Activated CD4-positive, alpha-beta memory T cell treated with anti-CD3 and anti-CD28 coated beads for 36 hours (primary cell): ENCODE measurements at places on chromosomes 1 and 21. TPM values are rescaled to one million over a fixed set of nuclear protein-coding genes. Genes with fewer than 3 reads are reported as not detected.

HUNK gene
- total RNA-seq = 0.10 TPM

GRCh38 chr1:30406996-30407864, 316.2 kb downstream of the MATN1 start:
- no peaks in the 10 kb centered on the region for H3K4me1 ChIP-seq
- peaks cover 14% of the 10 kb centered on the region for H3K27me3 ChIP-seq
- no peak for DNase-seq
- no peak overlapping the region for H3K4me3 ChIP-seq
- H3K36me3 ChIP-seq = no peaks in the 10 kb centered on the region

- no peaks in the 10 kb centered on the region for H3K27me3 ChIP-seq
- no peak for DNase-seq
- no peaks in the 10 kb centered on the region for H3K36me3 ChIP-seq
- no peaks in the 10 kb centered on the region for H3K4me1 ChIP-seq
- H3K27ac ChIP-seq = no peak overlapping the region
These were observed 183.4 kb upstream of the PTBP2 start for GRCh38 chr1:96538111-96538641.

DNA sequence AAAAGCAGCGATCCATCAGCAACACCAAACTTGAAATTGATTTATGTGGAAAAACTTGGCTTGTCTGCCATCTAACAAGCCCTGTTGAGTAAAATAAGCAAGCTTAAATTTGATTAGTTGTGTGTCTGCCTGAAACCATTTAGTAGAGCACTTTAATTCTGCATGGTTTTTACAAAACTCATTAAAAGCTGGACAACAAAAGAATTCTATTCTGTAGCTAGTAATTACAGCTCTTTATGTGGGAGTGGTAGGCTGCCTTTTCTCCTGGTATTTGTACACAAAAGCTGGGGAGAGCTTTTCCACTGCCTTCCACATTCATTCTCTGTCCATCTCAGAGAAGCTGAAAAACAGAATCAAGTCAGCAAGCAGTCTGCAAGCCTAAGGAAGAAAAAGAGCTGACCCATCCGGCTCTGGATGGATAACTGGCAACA, 1.7 kb downstream of the ETS2 start:
- H3K27ac ChIP-seq = peak overlapping the region; percentile 23
- peaks cover 50% of the 10 kb centered on the region for H3K4me1 ChIP-seq
- no peak for DNase-seq
- H3K4me3 ChIP-seq = peak overlapping the region; percentile 87

- H3K27ac ChIP-seq = no peak overlapping the region
- H3K4me1 ChIP-seq = no peaks in the 10 kb centered on the region
- no peak for DNase-seq
- H3K27me3 ChIP-seq = no peaks in the 10 kb centered on the region
These were observed 25.5 kb downstream of the ROR1 start for GRCh38 chr1:63799307-63799706.

WNT2B gene
- 0.15 TPM for total RNA-seq

DNA sequence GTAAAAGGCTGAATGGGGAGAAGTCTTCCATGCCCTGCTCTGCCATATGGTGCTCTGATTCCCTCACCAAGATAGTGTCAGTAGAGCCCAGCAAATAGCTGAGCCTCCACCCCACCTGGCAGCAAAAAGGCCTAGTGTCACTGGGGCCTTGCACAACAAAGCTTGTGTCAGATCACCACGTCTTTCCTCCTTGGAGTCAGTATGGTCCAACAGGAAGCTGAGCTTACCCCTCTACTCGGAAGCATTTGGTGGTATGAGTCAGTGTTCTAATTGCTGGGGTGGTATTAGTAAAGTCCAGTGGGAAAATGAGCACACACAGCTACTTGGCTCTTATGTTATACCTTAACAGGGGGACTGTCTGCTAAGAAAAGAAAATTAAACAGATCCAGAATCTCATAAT, 18.7 kb upstream of the RRP15 start:
- peaks cover 12% of the 10 kb centered on the region for H3K27me3 ChIP-seq
- no peaks in the 10 kb centered on the region for H3K4me1 ChIP-seq
- no peak overlapping the region for H3K4me3 ChIP-seq
- no peaks in the 10 kb centered on the region for H3K36me3 ChIP-seq
- no peak overlapping the region for H3K27ac ChIP-seq
- DNase-seq = no peak

DNA sequence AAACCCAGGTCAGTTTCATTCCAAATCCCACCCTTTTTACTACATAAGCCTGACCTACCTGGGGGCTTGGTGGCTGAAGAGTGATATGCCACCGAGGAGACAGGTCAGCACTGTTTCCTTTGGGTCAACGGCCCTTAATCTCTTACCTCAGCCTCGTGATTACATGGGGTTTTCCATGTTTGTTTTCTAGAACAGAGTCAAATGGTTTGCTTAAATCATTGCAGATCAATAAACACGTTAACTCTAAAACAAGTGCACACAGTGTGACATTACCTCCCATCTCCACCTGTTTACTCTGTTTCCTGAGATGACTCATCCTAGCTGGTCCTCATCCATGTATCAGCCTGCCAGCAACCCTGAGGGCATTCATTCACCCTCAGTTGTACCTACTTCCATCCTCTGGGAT, 40.8 kb upstream of the TP53BP2 start:
- no peaks in the 10 kb centered on the region for H3K4me1 ChIP-seq
- H3K36me3 ChIP-seq = no peaks in the 10 kb centered on the region
- no peak overlapping the region for H3K27ac ChIP-seq
- no peaks in the 10 kb centered on the region for H3K27me3 ChIP-seq
- H3K4me3 ChIP-seq = no peak overlapping the region

DNA sequence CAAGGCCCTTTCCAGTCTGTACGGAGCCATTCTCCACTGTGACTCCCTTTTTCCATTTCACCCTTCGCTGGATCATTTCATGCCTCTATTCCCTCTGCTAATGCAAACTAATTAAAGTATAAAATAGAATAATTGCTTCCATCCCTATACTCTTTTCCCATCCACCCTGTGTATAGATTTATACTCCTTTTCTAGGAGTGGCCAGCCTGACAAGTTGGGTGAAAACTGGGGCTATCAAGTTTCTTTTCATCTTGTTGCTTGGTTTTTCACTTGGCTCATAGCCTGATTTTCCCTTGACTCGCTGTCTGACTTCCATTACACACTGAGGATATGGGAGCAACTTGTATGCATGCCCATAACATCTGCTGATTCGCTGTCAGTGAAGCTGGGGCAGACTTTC, 107.0 kb downstream of the PLXNA2 start:
- H3K27ac ChIP-seq = no peak overlapping the region
- no peak overlapping the region for H3K4me3 ChIP-seq
- no peaks in the 10 kb centered on the region for H3K36me3 ChIP-seq

GRCh38 chr1:48966583-48966982, 189.9 kb upstream of the BEND5 start:
- no peaks in the 10 kb centered on the region for H3K4me1 ChIP-seq
- no peaks in the 10 kb centered on the region for H3K36me3 ChIP-seq
- no peak overlapping the region for H3K4me3 ChIP-seq
- no peak for DNase-seq

DNA sequence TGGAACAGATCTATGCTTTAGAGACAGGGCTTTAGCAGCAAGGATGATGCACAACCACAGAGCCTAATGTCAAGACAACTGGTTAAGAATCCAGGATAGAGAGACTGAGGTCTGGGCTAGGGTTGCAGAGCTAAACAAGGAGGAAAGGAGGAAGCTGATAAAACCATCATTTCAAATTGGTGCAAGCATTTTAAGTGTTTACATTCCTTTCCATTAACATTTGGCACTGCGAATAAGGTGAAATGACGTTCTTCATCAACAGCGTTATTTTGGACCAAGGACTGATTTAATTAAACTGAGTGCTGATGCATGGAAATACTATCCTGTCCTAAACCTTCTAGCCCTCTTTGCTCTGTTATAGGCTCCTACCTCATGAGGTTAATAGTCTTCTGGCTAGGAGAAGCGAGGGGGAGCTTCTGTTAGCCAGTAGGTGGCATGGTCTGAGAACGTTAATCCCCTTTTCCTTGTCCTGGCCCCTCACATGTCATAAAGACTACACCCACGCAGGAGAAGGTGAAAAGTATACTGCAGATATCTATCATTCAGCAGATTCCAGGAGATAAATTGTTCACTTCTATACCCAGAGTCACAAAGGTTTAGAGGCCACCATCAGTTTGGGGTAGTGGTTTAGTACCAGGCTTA, 7.6 kb upstream of the C1orf21 start:
- DNase-seq = no peak
- no peaks in the 10 kb centered on the region for H3K4me1 ChIP-seq
- no peak overlapping the region for H3K4me3 ChIP-seq
- H3K27me3 ChIP-seq = peaks cover 32% of the 10 kb centered on the region
- H3K27ac ChIP-seq = no peak overlapping the region

- no peak overlapping the region for H3K4me3 ChIP-seq
- peaks cover 10% of the 10 kb centered on the region for H3K27me3 ChIP-seq
- no peaks in the 10 kb centered on the region for H3K36me3 ChIP-seq
These were observed 230.8 kb downstream of the HMCN1 start for GRCh38 chr1:185964946-185965345.

- no peak overlapping the region for H3K27ac ChIP-seq
- H3K4me1 ChIP-seq = no peaks in the 10 kb centered on the region
- H3K27me3 ChIP-seq = no peaks in the 10 kb centered on the region
- H3K4me3 ChIP-seq = no peak overlapping the region
- H3K36me3 ChIP-seq = no peaks in the 10 kb centered on the region
These were observed 83.8 kb upstream of the ACTL8 start for GRCh38 chr1:17671314-17671705.

DNA sequence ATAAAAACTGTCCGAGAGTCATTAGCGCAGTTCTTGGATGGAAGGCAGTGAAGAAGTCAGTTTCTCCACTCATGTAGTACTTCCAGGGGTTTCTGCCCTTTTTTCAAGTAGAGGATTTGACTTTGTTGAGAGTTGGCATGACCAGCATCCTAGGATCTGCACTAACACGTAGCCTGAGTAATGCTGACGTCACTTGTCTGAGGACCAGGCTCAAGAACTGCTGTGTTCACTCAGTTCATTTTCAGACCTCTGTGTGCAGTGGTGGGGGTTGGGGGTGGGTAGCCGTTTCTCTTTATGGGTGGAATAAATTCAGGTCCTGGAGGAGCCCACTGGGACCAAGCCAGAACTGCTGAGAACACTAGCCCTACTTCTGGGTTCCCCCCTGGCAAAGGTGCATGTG, 53.3 kb downstream of the MRPS6 start:
- no peak overlapping the region for H3K4me3 ChIP-seq
- no peaks in the 10 kb centered on the region for H3K27me3 ChIP-seq
- H3K36me3 ChIP-seq = peaks cover 54% of the 10 kb centered on the region
- no peak for DNase-seq

GRCh38 chr1:203121186-203122015, 6.1 kb upstream of the ADORA1 start:
- DNase-seq = no peak
- H3K4me1 ChIP-seq = peaks cover 4% of the 10 kb centered on the region
- H3K36me3 ChIP-seq = no peaks in the 10 kb centered on the region
- H3K27me3 ChIP-seq = peaks cover 58% of the 10 kb centered on the region
